Omental fat pad (tissue), 4 donors: ENCODE measurements at places on chromosomes 16 and 17. TPM values are rescaled to one million over a fixed set of nuclear protein-coding genes. Genes with fewer than 3 reads are reported as not detected.

RBFOX1 gene
- not detected for total RNA-seq

NKD1 gene
- total RNA-seq, result 3.3 TPM

GRCh38 chr17:18039535-18040260 lies 490 bp downstream of the GID4 start:
- no peak for DNase-seq

GRCh38 chr17:81999587-81999975 lies 22.2 kb downstream of the ASPSCR1 start:
- DNase-seq, result no peak

DNA sequence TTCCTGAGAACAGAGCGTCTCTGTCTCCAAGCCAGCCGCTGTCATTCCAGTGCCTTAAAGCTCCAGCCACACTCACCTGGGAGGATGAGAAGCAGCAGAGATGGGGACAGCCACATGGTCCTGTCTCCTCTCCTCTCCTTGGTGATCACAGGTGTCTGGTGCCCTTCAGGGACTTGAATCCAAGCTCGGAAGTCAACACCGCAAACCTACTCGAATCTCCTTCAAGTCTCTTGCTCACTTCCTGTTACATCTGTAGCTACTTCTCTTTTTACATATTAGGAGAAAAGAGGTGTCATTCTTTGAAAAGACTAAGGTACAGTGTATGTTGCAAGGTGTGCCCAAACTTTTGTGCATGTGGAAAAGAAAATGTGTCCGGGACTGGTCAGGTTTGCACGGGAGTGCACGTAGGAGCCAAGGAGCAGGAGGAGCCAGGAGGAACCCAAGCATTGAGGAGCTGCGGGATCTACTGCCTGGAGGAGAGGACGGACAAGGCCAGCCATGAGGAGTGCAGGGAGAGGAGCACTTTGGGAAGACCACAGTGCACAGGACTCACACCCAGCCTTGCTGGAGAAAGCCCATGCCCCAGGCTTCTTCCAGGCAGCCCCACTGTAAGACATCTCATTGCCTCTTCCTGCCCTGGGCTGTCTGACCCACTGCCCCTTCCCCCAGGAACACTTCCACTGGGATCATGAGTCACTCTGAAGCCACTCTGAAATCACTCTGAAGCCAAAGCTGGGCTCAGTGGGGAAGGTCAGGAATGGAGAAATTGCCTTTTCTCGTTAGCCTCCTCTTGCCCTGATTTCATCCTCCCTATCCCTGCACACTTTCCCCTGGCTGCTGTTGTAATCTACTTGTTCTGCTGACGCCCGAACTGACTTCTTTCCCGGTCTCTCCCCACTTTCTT lies at the start of gene CD300LD:
CD300LD (minus strand) TSS at position 197 of the 904 bp plus-strand sequence; CDS start at position 116, 81 bp downstream.
- DNase-seq, result no peak

- DNase-seq, result no peak
These were observed 89.7 kb upstream of the CLEC18A start for GRCh38 chr16:69861292-69862030.

GRCh38 chr17:8744086-8744785 lies 400 bp downstream of the CCDC42 start:
- DNase-seq, result no peak

GRCh38 chr16:35365675-35366074 lies 1906.3 kb downstream of the TP53TG3F start:
- DNase-seq, result no peak

OTOP3 gene
- total RNA-seq, result not detected

- DNase-seq, result no peak
These were observed 3.4 kb upstream of the MLLT6 start for GRCh38 chr17:38701504-38702165.

SLC6A4 gene
- 1.3 TPM for total RNA-seq

DNA sequence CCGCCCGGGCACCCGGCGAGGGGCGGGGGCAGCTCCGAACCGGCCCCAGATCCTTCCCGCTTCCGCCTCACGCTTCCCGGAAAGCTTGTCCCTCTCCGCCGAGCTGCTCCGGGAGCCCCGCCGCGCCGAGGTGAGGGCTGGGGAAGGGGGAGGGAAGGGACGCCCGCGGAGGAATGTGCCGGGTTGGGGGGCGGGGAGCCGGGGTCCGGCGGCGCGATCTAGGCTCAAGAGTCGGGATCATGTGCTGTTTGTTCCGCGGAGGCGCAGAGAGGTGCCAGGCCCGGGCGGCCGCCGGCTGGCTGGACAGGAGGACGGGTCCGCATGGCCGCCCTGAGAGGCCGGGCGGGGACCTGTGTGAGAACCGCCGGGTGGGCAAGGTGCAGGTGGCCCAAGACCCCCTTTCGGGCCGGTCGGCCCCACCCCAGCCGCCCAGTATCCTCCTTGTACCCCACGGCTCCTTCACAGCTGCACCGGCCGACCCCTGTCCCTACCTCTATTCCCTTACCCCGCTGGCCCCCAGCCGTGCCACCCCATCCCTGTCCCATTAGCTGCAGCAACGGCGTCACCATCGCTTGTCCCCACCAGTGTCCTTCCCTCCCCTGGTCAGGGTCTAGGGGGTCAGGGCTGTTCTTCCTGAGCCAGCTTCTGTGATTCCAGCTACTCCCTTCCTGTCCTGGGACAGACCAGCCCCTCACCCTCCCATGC lies 429 bp downstream of the KIF1C start:
- no peak for DNase-seq

DNA sequence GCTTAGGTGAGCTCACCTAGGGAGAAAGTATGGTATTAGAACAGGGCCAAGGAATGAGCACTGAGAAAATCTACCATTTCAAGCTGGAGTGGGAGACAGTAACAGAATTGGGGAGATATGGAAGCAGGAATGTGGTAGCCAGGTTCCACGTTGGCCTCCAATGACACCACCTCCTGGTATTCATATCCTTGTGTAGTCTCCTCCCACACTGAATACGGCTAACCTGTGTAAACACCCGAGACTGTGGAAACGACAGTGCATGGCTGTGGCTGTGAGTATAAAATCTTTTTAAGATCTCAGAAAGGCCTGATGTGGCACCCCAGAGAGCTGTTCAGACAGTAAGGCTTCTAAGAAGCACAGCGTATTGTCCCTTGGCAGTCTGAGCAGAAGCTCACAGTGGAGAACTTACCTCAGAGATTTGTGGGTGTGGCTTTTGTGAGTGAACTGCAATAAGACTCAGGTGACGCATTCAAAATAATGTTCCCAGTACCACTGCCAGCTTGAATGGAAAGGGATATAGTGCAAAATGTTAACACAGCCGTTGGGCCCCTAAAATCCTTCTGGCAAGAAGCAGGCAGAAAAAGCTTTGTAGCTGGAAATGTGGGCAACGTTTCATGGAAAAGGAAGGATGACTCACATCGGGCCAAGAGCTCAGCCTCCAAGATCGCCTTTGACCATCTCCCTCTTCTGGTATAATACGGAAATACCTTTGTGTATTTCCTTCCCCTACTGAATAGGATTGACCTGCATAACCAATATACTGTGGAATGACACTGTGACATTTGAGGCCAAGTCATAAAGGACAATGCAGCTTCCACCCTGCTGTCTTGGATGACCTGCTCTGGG lies 14.4 kb downstream of the SDR42E1 start:
- no peak for DNase-seq

SOST gene
- not detected for total RNA-seq
